ENCODE measurements at places on chromosomes 6 and 20.

DNA sequence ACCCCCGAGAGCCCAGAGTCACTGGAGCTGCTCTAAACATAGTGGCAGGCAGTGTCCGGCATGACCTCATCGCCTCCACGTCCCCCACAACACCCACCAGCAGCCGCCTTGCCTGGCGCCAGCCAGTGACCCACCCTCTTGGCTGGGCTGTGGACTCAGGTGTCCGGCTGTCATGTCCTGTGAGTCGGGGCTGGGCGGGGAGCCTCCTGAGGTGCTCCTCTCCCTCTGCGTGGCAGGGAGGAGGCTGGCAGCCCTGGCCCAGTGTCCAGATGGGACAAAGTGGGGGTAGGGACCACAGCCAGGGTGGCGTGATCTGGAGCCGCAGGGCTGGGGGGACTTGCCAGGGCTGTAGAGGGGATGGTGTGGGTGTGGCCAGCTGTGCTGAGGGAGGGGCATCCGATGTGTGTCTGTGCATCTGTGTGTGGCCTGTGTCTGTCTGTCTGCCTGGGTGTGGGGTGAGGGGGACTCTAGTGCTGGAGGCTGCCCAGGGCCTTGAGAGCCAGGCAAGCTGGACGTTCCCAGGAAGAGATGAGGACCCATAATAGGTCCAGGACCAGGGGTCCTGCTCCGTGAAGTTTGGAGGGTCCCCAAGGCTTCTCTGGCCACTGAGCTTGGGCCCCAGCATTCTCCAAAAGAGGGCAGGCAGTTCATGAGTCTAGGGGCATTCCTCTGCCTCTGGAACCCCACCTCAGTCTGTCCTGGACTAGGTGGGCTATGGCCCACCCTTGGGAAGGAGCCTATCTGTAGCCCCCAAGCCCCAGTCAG, 2.3 kb upstream of the SOX18 start:
- DNase-seq = no peak

DNA sequence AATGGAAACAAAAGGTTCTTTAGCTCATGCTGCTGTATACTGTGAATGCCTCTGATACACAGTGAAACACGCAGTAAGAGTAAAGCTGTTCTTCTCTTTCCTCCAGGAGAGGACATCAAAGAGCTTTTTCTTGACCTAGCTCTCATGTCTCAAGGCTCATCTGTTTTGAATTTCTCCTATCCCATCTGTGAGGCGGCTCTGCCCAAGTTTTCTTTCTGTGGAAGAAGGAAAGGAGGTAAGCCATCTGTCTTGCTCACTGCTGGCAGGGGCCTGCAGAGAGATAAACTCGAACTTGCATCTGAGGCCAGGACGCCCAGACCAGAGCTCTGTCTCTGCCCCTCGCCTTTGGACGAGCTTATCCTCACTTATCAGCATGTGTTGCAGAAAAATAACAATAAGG, 37.7 kb downstream of the LY86 start:
- no peak for DNase-seq

DNA sequence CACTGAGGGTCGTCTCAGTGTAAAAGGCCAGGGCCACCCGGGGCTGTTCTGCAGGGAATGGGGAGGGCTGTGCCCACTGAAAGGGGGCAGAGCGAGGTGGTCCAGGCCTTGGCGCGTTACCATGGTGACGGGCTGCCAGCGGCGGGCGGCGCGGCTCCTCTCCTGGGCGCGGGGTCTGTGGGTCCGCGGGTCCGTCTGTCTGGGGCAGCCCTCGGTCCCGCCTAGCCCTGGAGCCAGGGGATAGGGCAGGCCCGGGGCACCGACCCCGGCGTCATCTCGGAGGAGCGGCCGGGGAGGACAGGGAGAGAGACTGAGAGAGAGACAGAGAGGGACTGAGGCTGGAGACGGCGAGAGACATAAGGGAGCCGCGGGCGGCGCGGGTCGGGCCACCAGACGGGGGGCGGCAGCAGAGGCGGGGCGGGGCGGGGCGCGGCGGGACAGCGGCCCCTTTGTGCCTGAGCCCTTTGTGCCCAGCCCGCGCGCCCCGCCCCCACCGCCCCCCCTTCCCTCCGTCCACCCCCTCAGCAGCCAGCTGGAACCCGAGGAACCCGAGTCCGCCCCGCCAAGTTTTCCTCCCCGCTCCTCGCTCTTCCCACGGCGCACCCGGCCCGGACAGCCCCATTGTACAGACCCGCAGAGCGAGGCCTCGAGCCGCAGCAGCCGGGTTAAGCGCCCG, at the start of gene KIAA1755:
Gene KIAA1755 (minus strand): TSS at position 358 of the 676 bp plus-strand sequence. CDS start 235 bp downstream, at position 123.
- no peak for DNase-seq

GRCh38 chr6:169048865-169049205, 204.8 kb downstream of the THBS2 start:
- no peak for DNase-seq

DNA sequence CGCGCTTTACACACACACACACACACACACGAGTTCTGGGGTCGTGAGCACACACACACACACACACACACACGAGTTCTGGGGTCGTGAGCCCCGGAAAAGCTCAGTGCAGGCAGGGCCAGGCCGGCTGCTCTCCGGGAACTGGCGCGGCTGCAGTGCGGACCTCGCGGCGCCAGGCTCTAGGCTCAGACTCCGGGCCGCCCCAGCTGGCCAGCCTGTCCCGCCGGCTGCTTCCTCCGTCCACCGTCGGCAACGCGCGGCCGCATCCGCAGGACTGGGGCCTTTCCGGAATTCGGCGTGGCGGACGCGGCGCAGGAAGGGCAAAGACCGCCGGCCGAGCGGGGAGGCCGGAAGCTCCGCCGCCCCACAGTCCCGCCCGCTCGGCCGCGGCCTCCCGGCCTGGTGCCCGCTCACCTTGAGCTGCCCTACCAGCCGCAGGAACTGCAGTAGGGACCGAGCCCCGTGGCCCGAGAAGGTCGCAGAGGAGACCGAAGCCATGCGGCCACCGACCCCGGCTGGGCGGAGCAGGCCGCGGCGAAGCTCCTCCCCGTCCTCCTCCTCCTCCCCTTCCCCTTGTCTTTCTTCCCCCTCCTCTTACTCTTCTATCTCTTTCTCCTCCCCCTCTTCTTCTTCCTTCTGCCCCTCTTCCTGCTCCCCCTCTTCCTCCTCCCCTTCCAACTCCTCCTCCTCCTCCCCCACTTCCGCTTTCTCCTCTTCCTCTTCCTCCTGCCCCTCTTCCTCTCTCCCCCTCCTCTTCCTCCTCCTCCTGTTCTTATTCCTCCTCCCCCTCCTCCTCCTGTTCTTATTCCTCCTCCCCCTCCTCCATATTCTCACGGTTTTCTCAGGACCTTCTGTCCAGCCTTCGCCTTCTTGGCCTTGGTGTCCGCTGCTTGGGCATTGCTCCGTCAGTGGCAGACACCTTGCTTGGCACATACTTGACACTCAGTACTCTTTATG, at the start of gene HDDC2:
Gene HDDC2 (minus strand): TSS at position 533 of the 957 bp plus-strand sequence. CDS start 35 bp downstream, at position 498.
- DNase-seq = peak; percentile 59

DNA sequence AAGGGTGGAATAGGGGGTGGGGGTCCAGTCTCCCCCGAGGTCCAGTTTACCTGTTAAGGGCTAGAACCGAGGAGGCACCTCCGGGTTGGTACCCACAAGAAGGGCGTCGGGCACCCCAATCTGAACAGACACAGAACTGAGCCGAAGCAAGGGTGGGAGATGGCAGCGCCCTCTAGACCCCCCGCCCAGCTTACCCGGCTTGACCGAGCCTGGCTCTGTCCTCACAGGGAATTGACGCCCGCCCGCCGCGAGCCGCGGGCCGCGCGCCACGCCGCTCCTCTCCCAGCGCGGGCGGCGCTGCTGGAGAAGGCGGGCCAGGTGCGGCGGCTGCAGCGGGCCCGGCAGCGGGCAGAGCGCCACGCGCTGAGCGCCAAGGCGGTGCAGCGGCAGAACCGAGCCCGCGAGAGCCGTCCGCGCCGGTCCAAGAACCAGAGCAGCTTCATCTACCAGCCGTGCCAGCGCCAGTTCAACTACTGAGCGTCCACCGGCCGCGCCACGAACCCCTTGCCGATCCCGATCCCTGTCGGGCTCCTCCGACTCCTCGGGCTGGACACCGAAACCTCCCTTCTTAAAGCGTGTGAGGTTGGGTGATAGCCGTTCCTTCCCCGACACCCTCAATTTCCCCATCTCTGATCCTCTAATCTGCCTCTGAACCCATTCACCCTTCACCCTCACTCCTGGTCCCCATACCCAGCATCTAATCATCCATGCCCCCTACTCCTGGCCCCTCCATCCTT, 5.9 kb downstream of the TP53INP2 start:
- peak; percentile 64 for DNase-seq

GRCh38 chr6:160735523-160735922, 33.5 kb downstream of the PLG start:
- no peak for DNase-seq

DNA sequence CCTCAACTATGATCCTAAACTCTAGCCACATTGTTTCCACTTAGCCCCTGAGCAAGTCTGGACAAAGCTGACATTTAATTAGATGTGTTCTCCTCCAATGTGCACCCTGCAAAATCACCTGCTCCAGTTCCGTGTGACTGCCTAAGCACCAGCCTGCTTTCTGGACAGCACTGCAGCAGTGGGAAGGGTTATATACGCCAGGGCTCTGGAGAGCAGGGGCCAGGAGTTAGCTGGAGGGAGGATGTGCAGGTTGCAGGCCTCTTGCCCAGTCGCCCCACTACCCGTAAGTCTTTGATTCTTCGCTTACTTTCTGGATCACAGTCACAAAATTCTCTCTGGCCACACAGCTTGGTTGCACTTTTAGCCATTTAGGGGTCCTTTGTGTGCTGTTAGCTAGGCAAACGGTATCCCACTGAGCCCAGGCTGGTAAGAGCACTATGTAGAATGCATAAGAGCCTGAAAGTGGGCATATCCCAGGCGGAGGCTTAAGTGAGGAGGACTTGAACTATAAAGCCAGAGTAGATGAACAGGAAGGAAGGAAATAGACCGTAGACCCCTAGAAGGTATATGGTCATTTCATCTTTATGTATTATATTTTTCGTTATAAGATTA, 10.7 kb upstream of the PLEKHG1 start:
- no peak for DNase-seq

GRCh38 chr6:12504325-12504966, 212.1 kb upstream of the PHACTR1 start:
- DNase-seq = no peak

DNA sequence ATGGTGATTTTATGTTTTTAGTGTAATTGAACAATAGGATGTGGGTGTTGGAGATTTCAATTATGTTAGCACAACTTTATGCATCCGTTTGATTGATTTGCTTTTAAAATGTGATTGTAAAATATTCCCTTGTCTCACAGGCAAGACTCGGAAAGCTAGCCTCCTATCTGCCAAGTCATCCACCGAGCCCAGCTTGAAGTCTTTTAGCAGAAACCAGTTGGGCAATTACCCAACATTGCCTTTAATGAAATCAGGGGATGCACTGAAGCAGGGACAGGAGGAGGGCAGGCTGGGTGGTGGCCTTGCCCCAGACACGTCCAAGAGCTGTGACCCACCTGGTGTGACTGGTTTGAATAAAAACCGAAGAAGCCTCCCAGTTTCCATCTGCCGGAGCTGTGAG, 200.9 kb downstream of the SASH1 start:
- DNase-seq = no peak

- no peak for DNase-seq
These were observed 593.0 kb downstream of the GRIK2 start for GRCh38 chr6:101986476-101986875.

DNA sequence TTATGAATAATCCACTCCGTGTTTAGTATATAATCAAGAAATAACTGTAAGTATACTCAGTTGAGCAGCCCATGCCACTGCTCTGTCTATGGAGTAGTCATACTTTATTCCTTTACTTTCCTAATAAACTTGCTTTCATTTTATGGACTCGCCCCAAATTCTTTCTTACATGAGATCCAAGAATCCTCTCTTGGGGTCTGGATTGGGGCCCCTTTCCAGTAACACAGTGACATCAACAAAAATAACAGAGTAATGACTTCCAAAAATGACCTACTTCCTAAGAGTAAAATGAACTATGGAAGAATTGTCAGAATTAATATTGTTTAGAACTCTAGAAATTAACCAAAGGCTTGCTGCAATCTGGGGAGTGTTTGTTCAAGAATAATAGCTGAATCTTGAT, 8.8 kb downstream of the OR2H1 start:
- DNase-seq = no peak

- no peak for DNase-seq
These were observed 136.6 kb downstream of the GMDS start for GRCh38 chr6:2108700-2109306.

GRCh38 chr20:14510341-14510740, 172.9 kb upstream of the FLRT3 start:
- no peak for DNase-seq

DNA sequence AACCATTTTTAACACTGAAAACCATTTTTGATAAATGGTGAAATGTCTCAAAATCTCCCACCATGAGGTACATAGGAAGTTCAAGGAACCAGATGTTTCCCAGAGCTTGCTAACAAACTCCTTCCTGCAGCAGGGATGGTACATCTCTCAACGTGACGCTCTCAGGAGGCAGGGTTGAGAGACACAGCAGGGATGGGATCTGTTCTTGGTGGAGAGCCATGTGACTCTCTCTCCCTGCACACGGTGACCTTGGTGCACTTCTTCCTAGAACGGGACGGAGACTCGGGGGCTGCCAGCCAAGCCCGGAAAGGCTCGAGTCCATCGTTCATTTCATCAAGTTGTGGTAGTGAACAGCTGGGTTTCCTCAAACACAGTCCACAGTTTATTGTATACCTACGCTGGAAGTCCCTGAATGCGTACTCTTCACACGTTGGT, 94.2 kb downstream of the FAM50B start:
- no peak for DNase-seq

GRCh38 chr6:108302386-108302785, 7.5 kb downstream of the AFG1L start:
- no peak for DNase-seq

DNA sequence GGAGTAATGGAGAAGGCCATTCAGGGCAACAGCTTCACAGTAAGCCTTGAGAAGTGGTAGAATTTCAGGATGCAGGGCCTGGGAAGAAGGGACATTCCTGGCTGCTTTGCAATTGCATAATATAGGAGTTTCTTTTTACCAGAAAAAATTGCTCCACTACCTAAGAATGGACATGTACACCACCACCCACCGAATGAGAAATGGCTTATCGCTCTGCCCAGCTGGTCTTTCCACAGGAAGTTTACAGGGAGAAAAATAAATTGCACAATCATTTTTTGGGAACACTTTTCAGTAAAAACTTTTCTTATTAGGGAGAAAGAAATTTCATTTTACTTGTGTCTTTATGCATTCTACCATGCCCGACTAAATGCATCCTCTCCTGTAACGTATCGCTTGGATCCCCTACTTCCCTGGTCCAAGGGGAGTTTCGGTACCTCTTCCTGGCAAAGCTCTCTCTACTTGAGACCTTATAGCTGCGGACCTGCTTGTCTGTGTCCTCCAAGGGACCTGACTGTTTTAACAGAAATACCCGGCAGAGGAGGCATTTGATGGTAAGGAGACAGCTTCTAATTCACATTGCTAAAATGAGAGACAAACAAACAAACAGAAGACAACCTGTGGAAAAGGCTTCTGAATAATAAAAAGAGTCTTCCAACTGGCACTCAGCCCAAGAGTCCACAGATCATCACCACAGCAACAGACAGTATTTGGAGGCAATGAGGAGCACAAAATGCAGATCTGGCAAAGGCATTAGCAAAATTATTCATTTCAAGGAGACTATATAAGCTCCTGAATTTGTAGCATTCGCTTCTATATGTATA, 54.2 kb downstream of the MAP3K5 start:
- DNase-seq = no peak

- no peak for DNase-seq
These were observed 143.7 kb downstream of the SYNDIG1 start for GRCh38 chr20:24612799-24613775.

GRCh38 chr6:31401403-31401802, 2.0 kb upstream of the MICA start:
- no peak for DNase-seq

Measured in stimulated activated CD4-positive, alpha-beta T cell treated with anti-CD3 and anti-CD28 coated beads, Interleukin-4, amount 100 ng/mL, for 4 hours (primary cell).